ENCODE measurements at places on chromosomes 2 and 18.

GRCh38 chr2:62928015-62928414 is 122.6 kb upstream of the OTX1 start:
- no peak for DNase-seq

DNA sequence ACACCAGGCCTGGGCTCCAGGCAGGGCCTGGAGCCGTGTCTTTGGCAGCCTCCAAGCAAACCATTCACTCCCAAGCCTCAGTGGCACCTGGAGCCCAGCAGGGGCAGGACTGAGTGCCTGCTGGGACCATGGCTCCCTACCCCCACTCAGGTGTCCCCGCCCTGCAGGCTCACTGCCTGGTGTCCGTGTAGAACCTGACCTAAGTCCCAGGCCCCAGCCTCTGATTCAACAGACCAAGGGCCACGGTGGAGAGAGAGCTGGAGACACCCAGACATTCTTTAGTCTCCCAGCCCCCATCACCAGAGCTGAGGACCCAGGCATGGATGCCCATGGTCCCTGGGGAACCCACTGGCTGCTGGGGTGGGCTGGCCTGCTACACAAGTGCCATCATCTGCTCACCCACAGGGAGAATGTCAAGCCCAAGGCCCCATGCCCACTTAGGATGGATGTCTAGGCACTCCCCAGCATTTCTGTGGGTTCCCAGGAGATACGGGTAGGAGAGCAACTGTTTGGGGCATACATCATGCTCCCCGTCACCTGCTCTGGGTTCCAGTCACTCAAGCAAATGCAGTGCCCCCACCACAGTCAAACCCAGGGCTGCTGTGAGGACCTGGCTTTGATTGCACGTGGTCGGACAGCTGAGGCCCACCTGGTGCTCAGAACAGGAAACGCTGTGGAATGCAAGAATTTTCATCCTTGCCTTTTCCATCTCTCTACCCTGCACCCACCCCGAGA is 42.9 kb upstream of the ATG16L1 start:
- no peak for DNase-seq

GRCh38 chr18:58044370-58045241 is 580 bp downstream of the NEDD4L start:
- no peak for DNase-seq

GRCh38 chr2:224038049-224038829 is 847 bp downstream of the SERPINE2 start:
- no peak for DNase-seq

DNA sequence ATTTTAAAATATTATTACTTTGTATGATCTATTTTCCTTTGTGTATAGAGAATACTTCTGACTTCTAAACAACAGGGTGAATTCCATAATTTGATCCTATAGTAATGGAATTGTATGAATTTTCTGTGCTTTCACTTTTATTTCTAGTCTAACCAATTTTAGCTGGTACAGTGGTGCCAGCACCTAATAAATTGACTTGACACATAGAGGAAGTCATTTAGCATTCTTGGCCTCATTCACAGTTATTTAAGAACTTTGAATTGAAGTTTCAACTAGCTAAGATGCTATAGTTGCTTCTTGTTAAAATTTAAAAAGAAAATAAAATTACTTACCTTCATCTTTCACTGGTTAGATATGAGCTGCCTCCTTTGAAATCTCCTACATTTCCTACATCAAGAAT is 220.4 kb downstream of the CPS1 start:
- DNase-seq, result no peak

- DNase-seq, result no peak
Observed at GRCh38 chr2:100910111-100910510, 90.2 kb downstream of the NPAS2 start.

DNA sequence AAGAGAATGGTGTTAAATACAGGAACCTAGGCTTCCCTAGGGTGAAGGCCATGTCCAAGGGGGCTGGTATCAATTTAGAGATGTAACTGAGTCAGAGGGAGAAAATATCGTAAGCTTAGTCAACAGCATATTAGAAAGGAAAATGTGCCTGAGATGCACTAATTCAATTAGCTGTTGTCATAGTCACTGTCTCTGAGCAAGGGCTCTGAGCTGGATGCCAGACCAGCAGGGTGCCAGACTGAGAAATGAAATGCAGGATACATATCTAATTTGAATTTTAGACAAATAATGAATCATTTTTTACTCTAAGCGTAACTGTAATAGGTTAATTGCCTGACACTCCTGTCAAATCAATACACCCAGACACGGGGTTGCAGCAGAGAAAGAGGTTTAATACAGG is 11.4 kb upstream of the SLC35F6 start:
- DNase-seq, result no peak

- DNase-seq, result no peak
Observed at GRCh38 chr2:190137561-190137960, 75.0 kb upstream of the MSTN start.

DNA sequence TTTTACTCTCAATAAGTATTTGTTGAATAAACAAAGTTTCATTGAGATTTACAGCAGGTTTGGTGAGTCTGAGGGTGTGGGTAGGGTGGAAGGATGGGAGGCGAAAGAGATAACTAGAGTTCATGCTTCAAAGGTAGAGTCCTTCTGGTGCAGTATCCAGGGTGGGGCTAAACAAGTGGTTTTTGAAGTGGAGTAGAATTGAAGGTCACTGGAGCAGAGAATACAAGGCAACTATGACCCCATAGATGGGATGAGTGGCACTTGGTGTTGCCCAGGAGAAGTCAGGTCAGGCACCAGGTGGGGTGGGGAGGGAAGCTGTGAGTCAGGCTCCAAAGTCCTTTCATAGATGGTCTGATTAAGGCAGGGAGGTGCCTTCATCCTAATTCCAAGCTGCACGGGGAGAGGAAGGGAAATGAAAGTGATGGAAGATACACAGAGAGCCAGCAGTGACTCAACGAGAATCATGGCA is 6.6 kb upstream of the CAB39 start:
- no peak for DNase-seq

DNA sequence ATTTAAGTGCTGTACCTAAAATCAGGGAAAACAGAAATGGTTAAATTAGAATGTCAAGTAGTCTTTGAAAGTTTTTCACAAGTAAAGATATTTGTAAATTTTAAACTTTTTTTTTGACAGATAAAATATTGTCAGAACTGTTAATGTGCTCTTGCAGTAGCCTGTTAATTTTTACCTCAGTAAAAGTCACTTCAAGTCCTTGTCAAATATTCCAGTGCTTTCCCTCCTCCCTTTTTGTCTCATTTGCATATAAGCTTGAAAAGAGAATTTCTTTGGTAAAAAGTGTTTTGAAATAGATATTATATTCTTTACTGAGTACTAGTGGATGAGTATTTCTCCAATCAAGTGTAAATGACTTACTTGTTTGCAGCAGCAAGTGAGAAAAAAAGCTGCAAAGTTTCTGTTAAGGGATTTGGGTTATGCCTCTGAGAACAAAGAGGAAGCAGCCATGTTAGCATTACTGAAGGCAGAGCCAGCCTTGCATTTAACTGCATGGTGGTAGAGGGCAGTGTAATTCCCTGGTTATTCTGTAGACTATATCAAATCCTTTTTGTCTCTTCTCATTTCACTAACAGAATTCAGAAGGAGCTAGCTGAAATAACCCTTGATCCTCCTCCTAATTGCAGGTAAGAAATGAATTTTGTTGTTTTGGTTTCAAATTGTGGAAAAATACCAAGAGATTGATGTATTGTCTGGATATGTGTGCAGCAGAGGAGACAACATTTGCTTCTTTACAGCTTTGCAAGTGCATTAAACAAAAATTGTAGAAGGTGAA is 3.2 kb downstream of the UBE2E3 start:
- DNase-seq, result no peak

DNA sequence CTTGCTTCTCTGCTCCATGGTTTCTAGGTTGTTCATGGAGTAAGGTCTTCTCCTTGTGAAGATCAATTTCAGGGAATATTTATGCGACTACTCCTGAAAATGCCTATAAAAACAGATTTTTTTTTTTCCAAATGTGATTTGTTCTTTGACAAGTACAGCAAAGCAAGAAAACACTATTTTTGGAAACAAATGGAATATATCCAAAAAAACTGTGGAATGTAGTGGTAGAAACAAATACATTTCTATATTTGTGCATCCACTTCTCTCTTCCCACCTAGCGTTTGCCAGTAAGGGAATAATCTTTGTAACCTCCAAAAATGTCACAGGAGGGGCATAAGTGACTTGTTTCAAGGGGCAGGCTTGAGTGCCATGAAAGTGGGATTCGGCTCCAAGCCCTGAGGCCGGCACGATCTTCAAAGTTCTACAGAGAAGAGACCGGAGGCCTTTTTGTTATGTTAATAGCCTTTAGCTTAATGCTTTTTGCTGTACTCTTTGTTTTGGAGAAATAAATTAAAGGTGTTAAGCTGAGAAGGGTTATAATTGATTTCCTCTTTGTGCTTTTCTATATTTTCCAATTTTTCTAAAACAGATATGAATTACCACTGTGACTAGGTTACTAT is 200.6 kb downstream of the NRP2 start:
- DNase-seq, result no peak

GRCh38 chr2:172226244-172227061 is 123.8 kb upstream of the DLX2 start:
- no peak for DNase-seq

DNA sequence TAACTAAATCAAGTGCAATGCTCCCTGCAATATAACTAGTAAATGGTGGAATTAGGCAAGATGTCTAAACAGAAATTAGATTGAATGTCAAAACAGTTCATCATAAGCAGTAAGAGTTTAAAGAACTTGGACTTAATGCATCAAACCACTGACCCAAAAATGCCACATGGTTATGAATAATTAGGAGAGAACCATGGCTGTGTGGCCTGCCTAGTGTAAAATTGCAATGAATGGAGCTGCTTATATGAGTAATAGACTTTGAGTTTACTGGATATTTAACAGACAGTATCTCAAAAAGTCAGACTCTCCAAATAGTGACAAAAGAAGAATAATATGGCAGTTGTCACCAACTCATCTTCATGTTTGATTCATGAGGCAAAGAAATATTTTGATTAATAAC is 101.6 kb upstream of the COL5A2 start:
- no peak for DNase-seq

GRCh38 chr18:49332706-49333406 is 127.6 kb downstream of the DYM start:
- no peak for DNase-seq

DNA sequence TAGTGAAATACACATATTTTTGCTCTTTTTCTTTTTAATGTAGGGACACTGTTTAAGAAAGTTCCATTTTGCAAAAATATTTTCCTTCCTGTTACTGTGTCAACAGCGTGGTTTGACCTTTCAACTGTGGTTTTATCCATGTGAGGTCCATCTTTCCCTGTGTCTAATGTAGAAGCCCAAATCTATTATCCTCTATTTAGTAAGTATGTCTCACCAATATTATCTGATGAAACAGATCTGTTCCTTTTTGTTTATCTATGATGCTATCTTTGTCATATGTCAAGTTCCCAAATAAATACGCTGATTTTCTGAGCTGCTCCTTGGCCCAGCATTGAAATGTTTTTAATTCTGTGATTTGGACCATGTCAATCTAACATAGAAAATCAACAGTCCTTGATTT is 3.5 kb upstream of the ARHGAP15 start:
- DNase-seq, result no peak

GRCh38 chr2:120169020-120169419 is 54.2 kb downstream of the TMEM185B start:
- DNase-seq, result no peak

DNA sequence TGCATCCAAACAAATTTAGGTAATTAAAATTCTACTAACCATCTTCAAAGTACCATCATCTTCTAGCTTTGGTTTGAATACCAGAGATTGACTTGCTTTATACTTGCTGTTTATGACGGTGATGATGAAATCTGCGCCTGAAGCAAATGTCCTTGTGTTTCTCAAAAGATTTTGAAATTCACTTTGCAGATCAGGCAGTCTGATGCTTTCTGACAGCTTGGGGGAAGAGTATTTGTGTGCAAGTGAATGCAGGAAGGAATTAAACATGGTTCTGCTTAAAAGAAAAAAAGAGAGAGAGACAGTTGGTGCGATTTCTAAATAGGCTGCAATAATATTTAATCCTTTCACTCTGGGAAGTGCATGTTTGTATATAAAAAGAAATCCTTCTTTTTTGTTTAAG is 29.6 kb downstream of the CSRNP3 start:
- DNase-seq, result no peak

- no peak for DNase-seq
Observed at GRCh38 chr2:23603581-23603980, 218.6 kb downstream of the KLHL29 start.

DNA sequence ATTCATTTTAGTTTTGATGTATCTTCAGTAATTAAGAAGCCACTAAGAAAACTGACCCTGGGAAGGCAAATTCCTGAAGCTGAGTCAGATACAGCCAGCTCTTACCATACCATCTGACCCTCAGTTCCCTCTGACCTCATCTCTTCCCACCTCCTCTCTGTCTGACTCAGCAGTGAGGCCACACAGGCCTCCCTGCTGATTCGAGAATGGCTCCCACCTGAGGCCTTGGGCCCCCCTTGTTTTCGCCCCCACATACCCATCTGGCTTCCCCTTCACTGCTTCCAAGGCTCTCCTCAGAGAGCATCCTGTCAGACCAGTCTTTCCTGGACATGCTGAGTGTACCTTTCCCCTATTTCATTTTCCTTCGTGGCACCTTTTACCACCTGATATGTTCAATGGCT is 71.0 kb upstream of the CYP1B1 start:
- DNase-seq, result no peak

DNA sequence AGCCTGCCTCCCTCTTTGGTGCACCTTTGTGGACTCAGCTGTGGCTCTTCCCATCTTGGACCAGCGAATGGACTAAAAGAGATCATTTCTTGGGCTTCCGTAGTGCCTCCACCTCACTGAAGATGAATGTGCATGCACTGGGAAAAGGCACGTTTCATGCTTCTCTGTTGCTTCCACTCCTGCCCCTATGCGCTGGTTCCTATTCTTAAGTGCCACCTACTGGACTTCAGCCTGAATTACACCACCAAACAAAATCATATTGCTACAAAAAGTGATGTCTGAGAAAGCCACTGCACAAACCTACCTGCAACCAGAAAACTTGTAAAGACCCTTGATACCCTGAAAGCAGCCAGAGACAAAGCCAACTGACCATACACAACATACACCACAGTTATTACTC is 695.6 kb downstream of the TSN start:
- no peak for DNase-seq

DNA sequence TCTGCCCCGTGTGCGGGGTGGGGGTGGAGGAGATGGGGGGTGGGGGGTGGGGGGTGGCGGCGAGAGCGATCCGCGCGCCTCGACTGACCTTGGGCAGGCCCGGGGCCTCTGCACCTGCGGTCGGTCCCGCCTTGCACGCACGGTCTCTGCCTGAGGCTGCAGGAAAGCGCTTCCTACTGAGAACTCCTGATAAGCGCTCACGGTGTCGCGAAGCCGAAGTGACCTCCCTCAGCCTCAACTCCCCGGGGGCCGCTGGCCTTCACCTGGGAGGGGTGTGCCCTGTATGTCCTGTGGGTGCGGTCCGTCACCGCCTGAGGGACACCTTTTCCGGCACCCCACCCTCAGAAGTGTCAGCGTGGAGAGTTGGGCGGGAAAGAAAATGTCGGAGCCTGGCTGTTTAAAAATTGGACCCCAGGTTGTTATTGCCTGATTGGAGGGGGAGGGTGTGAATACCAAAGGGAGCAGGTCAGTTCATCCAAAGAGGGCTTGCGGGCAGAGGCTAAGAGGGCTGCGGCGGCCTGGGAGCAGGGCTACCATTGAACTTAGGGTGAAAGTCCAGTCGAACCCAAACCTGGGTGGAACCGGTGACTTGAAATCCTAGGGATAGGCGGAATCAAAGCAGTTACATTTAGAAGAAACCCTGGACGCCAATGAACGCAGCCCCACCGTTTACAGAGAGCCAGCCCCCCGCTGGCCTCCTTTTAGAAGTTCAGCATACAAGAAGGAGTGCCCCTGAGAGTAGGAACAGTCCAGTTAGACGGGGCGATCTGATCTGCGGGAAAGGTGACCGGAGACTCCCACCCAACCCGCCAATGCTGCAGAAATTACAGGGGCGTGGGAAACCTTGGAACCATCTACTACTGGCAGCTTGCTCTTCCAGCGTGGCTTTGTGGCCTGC is 1.2 kb downstream of the MAL start:
- DNase-seq, result no peak

Data from stimulated activated CD4-positive, alpha-beta T cell treated with anti-CD3 and anti-CD28 coated beads, Interleukin-1b, Interleukin-23, amount 100 ng/mL, for 1 hour (primary cell).